ENCODE measurements at places on chromosomes 16 and 17.

DNA sequence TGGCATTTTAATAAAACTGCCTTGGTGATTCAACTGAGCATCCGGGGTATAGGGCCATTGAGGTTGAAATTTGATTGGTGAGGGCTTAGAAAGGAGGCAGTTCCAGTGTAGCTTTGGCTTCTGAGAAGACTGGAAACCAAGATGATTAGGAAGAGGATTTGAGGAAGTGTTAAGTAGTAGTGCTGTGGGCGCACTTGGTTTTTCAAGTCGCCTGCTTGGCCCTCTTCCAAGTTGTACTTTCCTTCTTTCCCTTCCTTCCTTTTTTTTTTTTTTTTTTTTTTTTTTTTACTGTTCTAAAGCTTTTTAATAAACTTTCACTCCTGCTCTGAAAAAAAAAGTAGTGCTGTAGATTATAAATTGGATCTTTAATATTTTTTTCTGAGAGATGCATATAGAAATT is 320.5 kb downstream of the UTP18 start:
- DNase-seq, result no peak

GRCh38 chr17:57697891-57698711 is 47.0 kb downstream of the CCDC182 start:
- DNase-seq, result no peak

- DNase-seq, result no peak
Observed at GRCh38 chr17:43766413-43767052, 7.9 kb upstream of the SOST start.

- DNase-seq, result peak; percentile 89
Observed at GRCh38 chr16:85114909-85115567, 2.8 kb upstream of the CIBAR2 start.

DNA sequence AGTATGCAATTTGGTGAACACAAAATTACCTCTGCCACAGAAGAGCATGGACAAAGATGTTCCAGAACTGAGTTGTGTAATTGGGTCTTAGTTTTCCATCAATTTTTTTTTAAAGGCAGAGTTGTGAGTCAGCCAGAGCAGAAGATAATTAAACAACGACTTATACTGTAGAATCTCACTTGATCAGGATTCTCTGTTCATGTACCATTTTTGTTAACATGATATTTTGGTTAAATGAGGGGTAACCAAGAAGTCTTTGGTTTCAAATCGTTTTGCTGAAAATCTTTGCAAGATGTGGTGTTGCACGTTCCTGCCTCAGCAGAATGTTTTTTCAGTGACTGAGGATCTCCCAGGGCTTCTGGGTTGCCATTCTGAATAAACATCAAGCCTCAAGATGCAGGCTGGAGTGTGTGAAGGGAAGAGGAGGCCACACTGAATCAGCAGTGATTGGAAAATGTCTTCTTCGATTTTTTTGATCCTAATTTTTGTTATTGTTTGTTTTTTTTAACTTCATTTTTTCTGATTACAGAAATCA is 232.6 kb upstream of the IRX3 start:
- no peak for DNase-seq
